ENCODE measurements at places on chromosomes 5 and 9.
A peak's percentile ranks its signal among the peaks of the same experiment; 100 is the strongest.

GRCh38 chr5:117733051-117733450 lies 1158.4 kb upstream of the SEMA6A start:
- H3K4me3 ChIP-seq: no peak overlapping the region
- no peak for DNase-seq
- H3K27me3 ChIP-seq: no peaks in the 10 kb centered on the region
- no peak overlapping the region for H3K27ac ChIP-seq

GRCh38 chr9:110316261-110317075 lies 21.2 kb downstream of the TXNDC8 start:
- no peak overlapping the region for H3K27ac ChIP-seq
- no peaks in the 10 kb centered on the region for H3K27me3 ChIP-seq
- no peak for DNase-seq
- H3K4me3 ChIP-seq: peak overlapping the region; percentile 21
- no peaks in the 10 kb centered on the region for H3K36me3 ChIP-seq

DNA sequence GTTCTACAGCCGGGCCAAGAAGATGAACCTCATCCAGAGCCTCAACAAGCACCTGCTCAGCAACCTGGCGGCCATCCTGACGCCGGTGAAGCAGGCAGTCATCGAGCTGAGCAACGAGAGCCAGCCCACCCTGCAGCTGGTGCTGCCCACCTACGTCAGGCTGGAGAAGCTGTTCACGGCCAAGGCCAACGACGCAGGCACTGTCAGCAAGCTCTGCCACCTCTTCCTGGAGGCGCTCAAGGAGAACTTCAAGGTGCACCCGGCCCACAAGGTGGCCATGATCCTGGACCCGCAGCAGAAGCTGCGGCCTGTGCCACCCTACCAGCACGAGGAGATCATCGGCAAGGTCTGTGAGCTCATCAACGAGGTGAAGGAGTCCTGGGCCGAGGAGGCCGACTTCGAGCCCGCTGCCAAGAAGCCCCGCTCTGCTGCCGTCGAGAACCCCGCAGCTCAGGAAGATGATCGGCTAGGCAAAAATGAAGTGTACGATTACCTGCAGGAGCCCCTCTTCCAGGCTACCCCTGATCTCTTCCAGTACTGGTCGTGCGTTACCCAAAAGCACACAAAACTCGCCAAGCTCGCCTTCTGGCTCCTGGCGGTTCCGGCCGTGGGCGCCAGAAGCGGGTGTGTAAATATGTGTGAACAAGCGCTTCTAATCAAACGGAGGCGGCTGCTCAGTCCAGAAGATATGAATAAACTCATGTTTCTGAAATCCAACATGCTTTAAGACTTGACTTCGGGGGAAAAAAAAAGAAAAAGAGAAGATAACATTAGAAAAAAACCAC lies 28.5 kb downstream of the AMBP start:
- no peaks in the 10 kb centered on the region for H3K4me1 ChIP-seq
- peaks cover 61% of the 10 kb centered on the region for H3K36me3 ChIP-seq
- H3K27me3 ChIP-seq: no peaks in the 10 kb centered on the region
- H3K27ac ChIP-seq: no peak overlapping the region

DNA sequence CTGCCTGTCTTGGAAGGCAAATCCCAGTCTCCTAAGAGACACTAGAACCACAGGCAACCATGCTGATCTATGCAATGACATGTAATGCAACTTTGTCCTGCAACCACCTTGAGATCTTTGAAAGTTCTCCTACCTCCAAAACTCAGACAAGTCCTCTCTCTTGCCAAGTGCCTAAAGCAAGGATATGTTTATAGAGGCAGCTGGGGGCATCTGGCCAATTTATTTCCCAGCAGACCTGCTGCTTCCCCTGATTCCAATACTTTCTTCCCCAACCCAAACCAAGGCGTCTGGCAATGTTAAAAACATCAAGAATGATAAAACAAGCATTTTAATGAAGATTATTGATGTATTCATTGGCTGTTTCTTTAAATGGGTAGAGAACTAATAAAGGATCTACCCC lies 138.4 kb downstream of the DOCK8 start:
- DNase-seq: no peak
- peak overlapping the region; percentile 3 for H3K27ac ChIP-seq
- no peaks in the 10 kb centered on the region for H3K36me3 ChIP-seq
- H3K4me1 ChIP-seq: peaks cover 11% of the 10 kb centered on the region
- no peak overlapping the region for H3K4me3 ChIP-seq
- H3K27me3 ChIP-seq: no peaks in the 10 kb centered on the region

GRCh38 chr5:174720612-174721529 lies 3.5 kb upstream of the MSX2 start:
- peaks cover 12% of the 10 kb centered on the region for H3K4me1 ChIP-seq
- H3K27ac ChIP-seq: no peak overlapping the region
- peaks cover 34% of the 10 kb centered on the region for H3K27me3 ChIP-seq
- H3K4me3 ChIP-seq: no peak overlapping the region
- no peaks in the 10 kb centered on the region for H3K36me3 ChIP-seq
- no peak for DNase-seq

GRCh38 chr9:120710110-120710981 lies 3.9 kb downstream of the MEGF9 start:
- no peak for DNase-seq
- no peaks in the 10 kb centered on the region for H3K36me3 ChIP-seq
- peak overlapping the region; percentile 89 for H3K27ac ChIP-seq
- peaks cover 6% of the 10 kb centered on the region for H3K4me1 ChIP-seq
- no peaks in the 10 kb centered on the region for H3K27me3 ChIP-seq

GRCh38 chr9:107173422-107174180 lies 109.5 kb upstream of the RAD23B start:
- no peaks in the 10 kb centered on the region for H3K27me3 ChIP-seq
- H3K36me3 ChIP-seq: no peaks in the 10 kb centered on the region
- no peaks in the 10 kb centered on the region for H3K4me1 ChIP-seq
- DNase-seq: no peak
- H3K27ac ChIP-seq: no peak overlapping the region

DNA sequence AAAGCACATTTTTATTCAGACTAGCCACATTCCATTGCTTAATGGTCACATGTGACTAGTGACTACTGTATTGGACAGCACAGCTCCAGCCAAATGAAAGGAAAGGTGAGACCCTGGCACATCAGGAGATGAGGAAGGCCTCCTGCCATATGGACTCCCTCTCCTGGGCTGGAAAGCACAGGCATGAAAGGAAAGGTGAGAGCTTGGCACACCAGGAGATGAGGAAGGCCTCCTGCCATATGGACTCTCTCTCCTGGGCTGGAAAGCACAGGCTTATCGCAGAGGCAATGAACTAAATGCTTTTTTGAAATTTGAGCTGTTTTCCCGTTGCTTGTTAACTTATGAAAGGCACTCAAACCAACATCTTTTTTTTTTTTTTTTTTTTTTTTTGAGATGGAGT lies 144.8 kb upstream of the SLC12A2 start:
- H3K27me3 ChIP-seq: no peaks in the 10 kb centered on the region
- no peak overlapping the region for H3K4me3 ChIP-seq
- DNase-seq: no peak
- peaks cover 24% of the 10 kb centered on the region for H3K4me1 ChIP-seq
- no peak overlapping the region for H3K27ac ChIP-seq

DNA sequence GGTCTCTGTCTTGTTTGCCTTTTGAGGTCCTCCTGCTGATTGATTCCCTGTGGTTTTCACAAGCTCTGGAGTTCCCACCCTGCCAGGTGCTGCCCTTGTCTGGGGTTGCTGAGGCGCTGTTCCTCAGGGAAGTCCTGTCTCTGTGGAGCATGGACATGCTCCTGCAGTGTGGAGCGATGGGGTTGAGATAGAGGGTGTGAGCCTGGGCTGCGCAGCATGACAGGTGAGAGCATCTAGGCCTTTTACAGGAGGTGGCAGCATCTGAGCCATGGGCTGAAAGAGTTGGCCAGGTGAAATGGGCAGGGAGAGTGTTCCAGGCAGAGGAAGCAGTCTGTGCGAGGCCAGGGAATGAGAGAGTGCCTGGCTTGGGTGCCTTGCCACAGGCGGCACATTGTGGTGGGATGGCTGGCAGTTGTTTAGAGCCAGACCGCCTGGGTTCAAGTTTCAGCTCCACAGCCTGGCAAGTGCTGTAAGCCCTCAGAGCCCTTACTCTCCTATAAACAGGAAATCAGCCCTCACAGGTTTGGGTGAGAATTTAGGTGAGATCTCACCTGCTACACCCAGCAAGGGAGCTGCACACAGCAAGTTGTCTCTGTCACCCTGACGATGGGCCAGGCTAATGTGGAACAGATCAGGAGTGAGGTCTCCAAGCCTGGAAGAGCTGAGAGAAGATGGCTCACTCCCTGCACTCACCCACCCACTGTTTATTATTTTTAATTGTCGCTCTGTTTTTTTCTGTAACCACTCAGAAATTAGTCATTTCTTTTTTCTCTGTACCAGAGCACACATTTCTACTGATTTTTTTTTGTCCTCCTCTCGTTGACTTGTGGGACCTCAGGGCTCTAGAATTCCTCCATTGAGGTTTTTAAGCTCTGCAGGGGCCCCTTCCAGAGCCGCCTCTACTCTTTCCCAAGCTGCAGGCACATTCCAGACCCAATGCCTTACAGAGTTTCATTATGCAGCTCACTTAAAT lies 19.6 kb downstream of the TCOF1 start:
- H3K27me3 ChIP-seq: no peaks in the 10 kb centered on the region
- no peak for DNase-seq
- peaks cover 100% of the 10 kb centered on the region for H3K36me3 ChIP-seq

DNA sequence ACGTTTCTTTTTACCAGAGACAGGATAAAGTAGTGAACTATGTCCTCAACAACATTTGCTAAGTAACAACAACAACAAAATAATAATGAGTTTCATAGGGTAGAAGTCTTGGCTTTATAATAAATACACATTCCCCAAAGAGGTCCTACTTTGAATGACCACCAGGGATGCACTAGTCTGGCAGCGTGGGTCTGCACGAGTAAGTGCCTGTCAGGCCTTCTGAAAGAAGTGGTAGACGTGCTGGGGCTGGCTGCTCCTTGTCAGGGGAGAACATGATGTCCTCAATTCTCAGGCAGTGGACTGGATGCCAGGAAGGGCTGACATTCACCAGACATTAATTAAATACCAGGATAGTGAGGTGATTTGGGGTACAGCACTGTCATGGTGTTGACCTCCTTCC lies 331.1 kb downstream of the TMEM38B start:
- H3K27ac ChIP-seq: no peak overlapping the region
- no peaks in the 10 kb centered on the region for H3K27me3 ChIP-seq
- no peaks in the 10 kb centered on the region for H3K36me3 ChIP-seq
- no peak for DNase-seq

DNA sequence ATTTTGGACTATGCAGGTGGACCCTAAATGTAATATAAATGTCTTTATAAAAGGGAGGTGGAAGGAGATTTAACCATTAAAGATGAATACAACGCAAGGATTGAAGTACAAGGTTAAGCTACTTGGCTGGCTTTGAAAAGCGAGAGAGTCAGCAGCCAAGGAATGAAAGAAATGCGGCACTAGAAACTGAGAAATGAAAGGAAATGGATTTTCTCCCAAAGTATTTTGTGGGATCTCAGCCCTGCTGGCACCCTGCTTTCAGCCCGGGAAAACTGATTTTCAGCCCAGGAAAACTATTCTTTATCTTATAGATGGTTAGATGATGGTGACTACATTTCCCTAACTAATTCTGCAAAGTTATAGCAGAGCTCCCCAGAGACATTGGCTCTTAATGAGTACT lies 1349.6 kb upstream of the C9orf72 start:
- H3K4me1 ChIP-seq: no peaks in the 10 kb centered on the region
- H3K27ac ChIP-seq: no peak overlapping the region
- no peak overlapping the region for H3K4me3 ChIP-seq

DNA sequence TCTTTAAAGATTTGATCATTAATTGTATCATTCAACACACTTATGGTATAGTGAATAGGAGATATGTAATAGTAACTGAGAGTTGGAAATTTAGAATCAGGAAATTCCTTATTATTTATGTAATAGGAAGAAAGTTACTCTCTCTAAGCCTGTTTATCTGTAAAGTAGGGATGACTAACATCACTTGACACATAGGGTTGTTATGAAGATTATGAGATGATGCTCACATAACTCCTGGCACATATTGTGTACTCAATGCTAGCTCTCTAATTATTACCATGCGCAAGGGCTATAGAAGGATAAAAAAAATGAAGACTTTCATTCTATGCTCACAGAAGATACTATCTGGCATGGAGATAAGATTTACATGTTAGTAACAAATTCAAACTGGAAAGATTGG lies 149.9 kb downstream of the ISOC1 start:
- H3K27me3 ChIP-seq: no peaks in the 10 kb centered on the region
- no peak overlapping the region for H3K4me3 ChIP-seq
- no peaks in the 10 kb centered on the region for H3K4me1 ChIP-seq
- H3K27ac ChIP-seq: no peak overlapping the region
- DNase-seq: no peak

GRCh38 chr9:123033352-123033751 lies at the start of gene GPR21:
GPR21 (plus strand) TSS chr9:123033667; CDS start chr9:123034567, 900 bp downstream.
- no peaks in the 10 kb centered on the region for H3K27me3 ChIP-seq
- no peaks in the 10 kb centered on the region for H3K36me3 ChIP-seq
- no peaks in the 10 kb centered on the region for H3K4me1 ChIP-seq
- DNase-seq: no peak

GRCh38 chr5:125655156-125655555 lies 768.1 kb upstream of the GRAMD2B start:
- no peak overlapping the region for H3K27ac ChIP-seq
- no peaks in the 10 kb centered on the region for H3K36me3 ChIP-seq
- H3K4me1 ChIP-seq: no peaks in the 10 kb centered on the region
- H3K4me3 ChIP-seq: no peak overlapping the region
